Activated CD8-positive, alpha-beta memory T cell treated with anti-CD3 and anti-CD28 coated beads for 24 hours (primary cell): ENCODE measurements at places on chromosomes 7 and 10.

- no peak for DNase-seq
Measured at GRCh38 chr7:115328018-115328417, 406.1 kb downstream of the MDFIC start.

DNA sequence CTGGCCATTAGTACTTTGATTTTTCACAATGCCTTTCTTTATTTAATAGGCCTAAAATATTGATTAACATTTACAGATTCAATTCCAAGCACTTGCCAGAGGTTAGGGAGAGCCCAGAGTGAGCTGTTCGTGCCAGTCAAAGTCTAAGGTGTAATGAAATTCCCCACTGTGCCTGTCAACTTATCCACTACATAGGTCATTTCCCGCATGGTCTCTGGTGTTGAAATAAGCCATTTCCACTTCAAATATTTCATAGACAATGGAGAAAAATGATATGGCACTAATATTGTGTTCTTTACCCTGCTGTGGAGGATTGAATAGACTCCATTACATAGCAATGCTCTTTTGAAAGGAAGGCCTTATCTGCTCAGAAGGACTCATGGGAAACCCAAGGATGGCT is 978.1 kb upstream of the CELF2 start:
- no peak for DNase-seq

DNA sequence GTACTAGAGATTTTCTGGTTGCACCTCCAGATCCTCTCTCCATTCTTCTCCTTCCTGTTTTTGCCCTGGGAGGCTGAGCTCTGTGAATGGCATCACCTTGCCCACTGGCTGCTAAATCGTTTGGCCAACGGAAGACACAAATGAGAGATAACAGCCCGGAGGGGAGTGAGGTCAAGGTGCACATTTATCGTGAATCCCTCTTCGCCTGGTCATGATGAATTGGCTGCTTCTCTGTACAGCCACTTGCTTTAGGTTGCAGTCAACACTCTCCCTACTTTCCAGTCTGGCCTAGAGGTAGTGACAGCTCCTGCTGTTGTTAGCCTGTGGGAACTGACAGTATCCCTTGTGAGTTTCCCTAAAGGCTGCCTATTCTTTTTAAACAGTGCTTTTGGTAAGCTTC is 85.4 kb upstream of the CHCHD3 start:
- no peak for DNase-seq

DNA sequence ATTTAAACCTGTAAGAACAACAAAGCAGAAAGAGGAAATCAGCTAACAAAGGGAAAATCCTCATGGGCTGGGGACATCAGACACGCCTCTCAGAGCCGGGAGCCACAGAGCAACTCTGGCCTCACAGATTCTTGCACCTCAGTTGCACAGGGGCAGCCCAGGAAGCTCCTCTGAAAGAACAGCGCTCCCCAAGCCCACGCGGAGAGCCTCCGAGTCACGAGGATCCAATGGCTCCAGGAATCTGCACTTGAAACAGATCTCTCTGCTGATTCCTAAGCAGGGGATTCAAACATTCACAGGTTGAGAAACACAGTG is 213.2 kb upstream of the MGMT start:
- no peak for DNase-seq

DNA sequence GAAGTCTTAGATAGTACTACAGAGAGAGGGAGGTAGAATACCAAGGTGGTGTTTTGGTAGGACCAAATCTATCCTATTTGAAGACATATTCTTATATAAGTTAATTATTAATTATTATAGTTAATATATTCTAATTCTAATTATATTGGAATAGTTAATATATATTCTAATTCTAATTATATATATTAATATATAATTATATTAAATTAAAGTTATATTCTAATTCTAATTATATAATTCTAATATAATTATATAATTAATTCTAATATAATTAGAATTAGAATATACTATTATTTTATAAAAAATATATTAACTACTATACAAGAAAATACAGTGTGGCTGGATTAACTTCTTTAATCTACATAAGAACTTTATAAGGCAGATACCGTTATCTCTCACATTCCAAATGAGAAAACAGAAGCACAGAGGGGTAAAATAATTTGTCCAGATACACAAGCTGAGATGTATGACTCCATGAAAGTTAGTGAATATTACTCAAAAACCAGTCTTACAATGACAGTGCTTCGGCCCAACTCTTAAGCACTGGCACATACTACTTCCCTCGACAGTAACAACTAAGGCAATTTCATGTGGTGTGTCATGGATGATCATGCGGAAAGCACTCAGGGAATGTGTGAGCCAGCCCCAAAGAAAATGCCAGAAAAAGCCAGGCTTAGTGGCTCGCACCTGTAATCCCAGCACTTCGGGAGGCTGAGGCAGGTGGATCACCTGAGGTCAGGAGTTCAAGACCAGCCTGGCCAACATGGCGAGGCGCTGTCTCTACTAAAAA is 42.6 kb downstream of the TYW1B start:
- DNase-seq: no peak

GRCh38 chr10:29612657-29613056 is 22.1 kb downstream of the SVIL start:
- DNase-seq: no peak

- DNase-seq: no peak
Measured at GRCh38 chr7:104286839-104287238, 41.6 kb upstream of the LHFPL3 start.

DNA sequence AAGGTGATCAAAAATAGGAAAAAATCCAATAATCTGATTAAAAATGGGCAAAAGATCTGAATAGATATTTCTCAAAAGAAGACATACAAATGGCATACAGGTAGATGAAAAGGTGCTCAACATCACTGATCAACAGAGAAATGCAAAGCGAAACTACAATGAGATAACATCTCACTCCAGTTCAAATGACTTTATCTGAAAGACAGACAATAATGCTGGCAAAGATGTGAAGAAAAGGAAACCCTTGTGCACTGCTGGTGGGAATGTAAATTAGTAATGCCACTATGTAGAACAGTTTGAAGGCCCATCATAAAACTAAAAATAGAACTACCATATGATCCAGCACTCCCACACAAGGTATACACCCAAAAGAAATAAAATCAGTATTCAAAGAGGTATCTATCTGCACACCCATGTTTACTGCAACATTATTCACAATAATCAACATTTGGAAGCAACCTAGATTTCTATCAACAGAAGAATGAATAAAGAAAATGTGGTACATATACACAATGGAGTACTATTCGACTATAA is 85.0 kb downstream of the LRRN3 start:
- DNase-seq: no peak

GRCh38 chr10:19731560-19731959 is 84.7 kb upstream of the PLXDC2 start:
- DNase-seq: no peak

GRCh38 chr7:77479536-77480088 is 57.5 kb upstream of the PTPN12 start:
- no peak for DNase-seq

- DNase-seq: no peak
Measured at GRCh38 chr10:100333661-100334440, 3.8 kb upstream of the PKD2L1 start.

GRCh38 chr7:132185150-132185549 is 391.1 kb downstream of the PLXNA4 start:
- no peak for DNase-seq

- DNase-seq: no peak
Measured at GRCh38 chr7:127415060-127415742, 22.7 kb upstream of the ZNF800 start.

DNA sequence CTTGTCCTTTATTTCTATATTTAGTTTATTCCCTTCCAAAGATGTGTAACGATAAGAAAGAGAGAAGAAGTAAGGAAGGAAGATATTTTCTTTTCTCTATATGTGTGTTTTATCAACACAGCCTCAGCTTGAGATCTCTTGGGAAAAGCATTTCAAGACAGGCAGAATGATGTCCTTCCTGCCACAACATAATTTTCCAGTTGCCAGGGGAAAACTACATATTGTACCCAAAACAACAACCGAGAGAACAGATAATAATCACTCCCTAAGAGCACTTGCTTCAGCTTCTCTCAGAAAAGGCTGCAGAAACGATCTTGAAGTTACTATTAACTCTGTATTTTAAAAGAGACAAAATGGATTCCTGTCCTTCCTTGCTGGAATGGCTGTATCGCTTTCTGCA is 151.4 kb upstream of the ITGB1 start:
- no peak for DNase-seq

DNA sequence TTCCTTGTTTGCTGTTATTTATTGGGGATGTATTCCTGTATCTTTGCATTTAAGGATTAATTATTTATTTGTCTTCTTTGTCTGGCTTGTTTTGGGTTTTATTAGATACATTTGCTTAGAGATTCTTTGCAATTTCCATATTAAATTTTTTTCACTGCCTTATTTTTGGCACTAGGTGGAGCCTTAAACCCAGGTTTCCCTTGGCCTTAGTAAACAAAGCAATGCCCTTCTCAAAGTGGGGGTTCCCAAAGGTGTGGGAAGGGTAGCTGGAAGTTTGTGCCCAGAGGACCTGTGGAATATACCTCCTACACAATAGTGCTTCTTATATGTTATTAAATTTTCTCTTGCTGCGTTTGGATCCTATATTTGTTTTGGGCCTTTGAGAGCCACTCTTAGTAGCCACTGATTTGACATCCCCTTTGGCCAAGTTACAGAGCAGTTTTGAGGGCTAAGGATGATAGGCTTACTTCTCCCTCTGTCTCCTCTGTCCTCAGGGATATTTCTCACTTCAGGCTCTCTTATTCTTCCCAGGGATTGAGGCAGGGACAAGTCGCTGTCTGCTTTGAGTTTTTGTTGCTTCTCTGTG is 162.3 kb downstream of the ITGB1 start:
- no peak for DNase-seq

DNA sequence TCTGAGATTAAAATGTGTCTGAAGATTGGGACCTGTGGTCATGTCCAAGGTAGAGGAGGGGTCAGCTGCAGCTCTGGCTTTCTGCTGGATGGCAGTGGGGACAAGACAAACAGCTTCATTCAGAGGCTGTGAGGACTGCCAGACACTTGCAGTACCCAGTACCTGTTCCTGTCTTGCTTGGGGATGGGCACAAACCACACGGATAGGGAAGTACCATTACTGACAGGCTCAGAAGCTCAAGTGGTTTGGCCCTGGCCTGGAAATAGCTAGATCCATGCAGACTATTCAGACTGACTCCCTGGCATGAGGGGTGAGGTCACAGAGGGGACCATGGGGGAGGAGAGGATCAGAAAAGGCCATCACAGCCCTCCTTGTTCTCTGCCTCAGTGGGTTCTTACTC is 56.0 kb upstream of the COMTD1 start:
- DNase-seq: no peak

DNA sequence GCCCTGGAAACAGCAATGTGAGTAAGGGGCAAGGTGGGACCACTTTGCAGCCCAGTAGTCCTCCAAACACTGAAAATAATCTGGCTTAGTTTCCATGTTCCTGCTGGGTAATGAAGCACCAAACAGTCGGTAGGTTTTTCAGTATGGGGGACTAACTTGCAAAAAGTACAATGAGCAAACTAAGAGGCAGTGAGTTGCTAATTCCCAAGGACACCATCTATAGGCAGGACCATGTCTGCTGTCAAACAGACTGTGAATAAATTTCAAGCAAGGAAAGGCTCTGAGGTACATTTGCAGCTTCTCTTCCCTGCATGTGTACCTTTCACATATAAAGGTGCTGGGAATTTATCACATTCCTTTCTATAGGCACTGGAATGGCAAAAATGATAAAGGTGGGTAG is 327.7 kb downstream of the GPR158 start:
- DNase-seq: no peak

- DNase-seq: no peak
Measured at GRCh38 chr7:464454-465401, 54.9 kb downstream of the PDGFA start.

DNA sequence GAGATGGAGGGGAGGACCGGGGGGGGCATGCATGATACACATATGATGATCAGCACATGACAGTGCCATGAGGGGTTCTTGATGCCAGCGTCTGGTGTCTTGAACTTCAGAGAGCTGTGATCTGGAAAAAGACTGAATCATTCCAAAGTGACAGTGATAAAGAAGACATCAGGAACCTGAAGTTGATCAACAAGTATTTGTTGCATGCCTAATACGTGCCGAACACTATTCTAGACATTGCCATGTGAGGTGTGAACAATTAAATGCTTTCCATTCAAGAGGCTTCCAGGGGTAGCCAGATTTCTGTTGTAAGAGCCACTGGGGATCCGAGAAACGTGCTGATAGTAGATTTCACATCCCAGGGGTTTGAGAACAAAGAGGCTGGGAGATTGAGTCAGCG is 6.2 kb downstream of the MCM10 start:
- no peak for DNase-seq

- no peak for DNase-seq
Measured at GRCh38 chr7:46109437-46109836, 188.4 kb upstream of the IGFBP3 start.

DNA sequence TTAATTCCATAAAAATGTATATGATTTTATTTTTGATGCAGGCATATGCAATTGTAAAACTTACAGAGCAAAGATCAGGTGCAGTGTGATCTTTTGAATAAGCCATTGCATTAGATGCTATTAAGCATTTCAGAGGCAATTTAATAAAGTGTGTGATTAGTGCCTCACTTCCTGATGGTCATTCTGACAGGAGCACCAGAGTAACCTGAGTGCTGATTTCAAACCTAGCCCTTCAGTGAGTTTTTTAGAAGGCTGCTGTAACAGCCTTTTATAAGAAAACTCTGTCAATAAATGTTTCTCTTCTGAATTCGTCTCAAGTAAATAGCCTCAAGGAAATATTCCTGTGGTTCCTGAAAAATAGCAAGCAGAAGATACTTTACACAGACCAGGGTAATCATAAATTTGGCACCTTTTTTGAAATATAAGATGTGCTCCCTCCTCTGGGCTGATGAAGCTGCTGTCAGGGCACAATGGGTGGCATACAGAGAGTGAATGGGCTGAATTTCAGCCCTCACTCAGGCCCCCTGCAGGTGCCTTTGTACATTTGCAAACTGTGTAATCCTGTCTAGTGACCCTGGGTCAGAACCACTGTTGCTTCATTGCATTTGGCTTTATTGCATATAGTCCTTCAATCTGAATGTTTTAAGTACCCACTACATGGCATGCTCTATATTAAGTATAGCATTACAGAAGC is 193.7 kb upstream of the CSTF2T start:
- DNase-seq: no peak

DNA sequence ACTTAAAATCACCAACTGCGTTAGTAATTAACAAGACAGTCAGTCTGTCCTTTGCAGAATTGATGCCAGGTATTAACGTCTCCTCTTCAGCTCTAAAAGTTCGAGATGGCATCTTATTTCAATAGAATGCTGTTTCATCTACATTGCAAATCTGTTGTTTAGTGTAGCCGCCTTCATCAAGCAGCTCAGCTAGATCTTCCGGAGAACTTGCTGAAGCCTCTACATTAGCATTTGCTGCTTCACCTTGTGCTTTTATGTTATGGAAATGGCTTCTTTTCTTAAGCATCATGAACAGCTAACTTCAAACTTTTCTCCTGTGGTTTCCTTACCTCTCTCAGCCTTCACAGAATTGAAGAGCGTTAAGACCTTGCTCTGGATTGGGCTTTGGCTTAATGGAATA is 95.5 kb upstream of the FAM20C start:
- DNase-seq: no peak

- DNase-seq: no peak
Measured at GRCh38 chr7:131568510-131568909, 12.1 kb upstream of the PODXL start.
